ENCODE measurements at places on chromosomes 5 and 9. TPM values are rescaled to one million over a fixed set of nuclear protein-coding genes. Genes with fewer than 3 reads are reported as not detected.

DNA sequence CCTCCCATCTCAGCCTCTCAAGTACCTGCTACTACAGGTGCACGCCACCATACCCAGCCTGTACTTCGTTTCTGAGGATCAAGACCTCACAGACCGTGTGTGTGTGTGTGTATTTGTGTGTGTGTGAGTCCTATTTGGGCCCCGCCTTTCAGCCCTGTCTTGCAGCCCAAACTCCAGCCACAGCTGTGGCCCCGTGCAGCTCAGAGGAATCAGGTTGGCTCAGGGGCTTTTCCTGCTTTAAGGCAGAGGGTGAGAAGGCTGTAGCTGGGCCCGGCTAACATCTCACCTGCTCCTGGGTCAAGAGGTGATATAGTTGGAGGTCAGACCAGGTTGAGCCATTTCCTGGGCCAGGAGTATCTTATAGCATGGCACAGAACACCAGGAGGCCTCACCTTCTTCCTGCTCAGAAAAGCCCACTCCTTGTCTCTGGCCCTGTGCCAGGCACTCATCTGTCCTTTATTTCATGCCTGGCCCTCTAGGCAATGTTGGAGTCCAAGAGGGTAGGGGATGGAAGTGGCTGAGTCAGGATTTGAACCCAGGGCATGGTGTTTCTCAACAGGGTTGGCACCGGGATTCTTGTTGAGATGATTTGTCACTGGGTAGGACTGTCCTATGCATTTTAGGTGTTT, 1.6 kb upstream of the PHYKPL start:
- H3K27ac ChIP-seq, result no peak overlapping the region
- peaks cover 52% of the 10 kb centered on the region for H3K4me1 ChIP-seq
- H3K4me3 ChIP-seq, result no peak overlapping the region
- no peaks in the 10 kb centered on the region for H3K27me3 ChIP-seq
- H3K36me3 ChIP-seq, result no peaks in the 10 kb centered on the region

DNA sequence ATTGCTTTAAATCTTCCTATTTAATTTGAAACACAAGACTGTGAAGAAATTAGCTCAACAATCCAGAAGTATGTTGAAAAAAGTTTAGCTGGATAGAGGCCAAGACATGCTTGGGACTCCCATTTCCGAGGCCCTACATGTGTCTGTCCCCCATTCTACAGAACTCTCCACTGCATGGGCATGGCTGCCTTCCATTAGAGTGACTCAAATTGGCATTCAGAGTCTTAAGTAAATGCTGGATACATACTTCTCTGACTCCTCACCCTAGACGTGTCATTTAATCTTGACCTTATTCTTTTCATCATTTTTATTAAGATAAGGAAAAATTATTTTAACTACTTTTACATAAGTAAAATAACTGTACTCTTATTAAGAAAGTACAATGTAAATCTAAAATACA, 530.4 kb upstream of the CDH9 start:
- DNase-seq, result no peak
- no peaks in the 10 kb centered on the region for H3K4me1 ChIP-seq
- H3K4me3 ChIP-seq, result no peak overlapping the region
- no peaks in the 10 kb centered on the region for H3K27me3 ChIP-seq

GRCh38 chr5:111197523-111197922, 26.7 kb upstream of the CAMK4 start:
- no peaks in the 10 kb centered on the region for H3K36me3 ChIP-seq
- H3K27ac ChIP-seq, result no peak overlapping the region
- no peak overlapping the region for H3K4me3 ChIP-seq
- H3K4me1 ChIP-seq, result no peaks in the 10 kb centered on the region

- no peaks in the 10 kb centered on the region for H3K27me3 ChIP-seq
- no peaks in the 10 kb centered on the region for H3K4me1 ChIP-seq
- H3K36me3 ChIP-seq, result no peaks in the 10 kb centered on the region
- H3K4me3 ChIP-seq, result no peak overlapping the region
- DNase-seq, result no peak
- no peak overlapping the region for H3K27ac ChIP-seq
Measured at GRCh38 chr5:35835796-35836742, 20.6 kb upstream of the IL7R start.

DNA sequence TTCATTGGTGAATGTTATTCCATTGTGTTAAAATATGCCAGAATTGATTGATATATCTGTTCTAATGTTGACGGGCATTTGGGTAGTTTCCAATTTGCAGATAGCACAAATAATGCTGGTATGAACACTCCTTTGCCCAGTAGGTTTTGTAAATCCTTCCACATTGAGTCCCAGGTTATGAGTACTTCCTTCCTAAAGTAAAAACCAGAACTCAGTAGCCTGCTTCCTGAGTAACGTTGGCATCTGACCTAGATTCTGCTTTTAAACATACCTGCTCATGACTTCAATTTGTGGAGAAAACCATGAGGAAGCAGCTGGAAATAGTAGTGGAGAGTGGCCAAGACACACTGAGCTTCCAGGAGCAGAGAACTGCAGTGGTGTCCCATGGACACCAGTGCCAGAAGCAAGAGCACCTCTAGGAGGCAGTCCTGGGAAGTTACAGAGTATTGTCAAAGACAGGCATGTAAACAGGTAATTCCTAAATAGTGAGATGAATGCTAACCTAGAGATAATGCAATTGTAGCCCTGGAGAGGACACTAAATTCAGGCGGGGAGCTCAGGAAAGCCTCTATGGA, 24.3 kb upstream of the RASGRF2 start:
- no peaks in the 10 kb centered on the region for H3K36me3 ChIP-seq
- no peaks in the 10 kb centered on the region for H3K27me3 ChIP-seq
- no peaks in the 10 kb centered on the region for H3K4me1 ChIP-seq
- H3K4me3 ChIP-seq, result no peak overlapping the region
- DNase-seq, result no peak
- H3K27ac ChIP-seq, result no peak overlapping the region

- H3K27me3 ChIP-seq, result no peaks in the 10 kb centered on the region
- peak; percentile 33 for DNase-seq
- no peak overlapping the region for H3K4me3 ChIP-seq
- peak overlapping the region; percentile 62 for H3K27ac ChIP-seq
- H3K36me3 ChIP-seq, result no peaks in the 10 kb centered on the region
Measured at GRCh38 chr5:92641031-92641962, 939.7 kb downstream of the NR2F1-AS1 start.

GRCh38 chr5:54624805-54625568, 107.4 kb downstream of the SNX18 start:
- H3K27ac ChIP-seq, result no peak overlapping the region
- H3K4me3 ChIP-seq, result no peak overlapping the region
- peaks cover 7% of the 10 kb centered on the region for H3K4me1 ChIP-seq
- no peaks in the 10 kb centered on the region for H3K27me3 ChIP-seq
- H3K36me3 ChIP-seq, result no peaks in the 10 kb centered on the region
- no peak for DNase-seq

DNA sequence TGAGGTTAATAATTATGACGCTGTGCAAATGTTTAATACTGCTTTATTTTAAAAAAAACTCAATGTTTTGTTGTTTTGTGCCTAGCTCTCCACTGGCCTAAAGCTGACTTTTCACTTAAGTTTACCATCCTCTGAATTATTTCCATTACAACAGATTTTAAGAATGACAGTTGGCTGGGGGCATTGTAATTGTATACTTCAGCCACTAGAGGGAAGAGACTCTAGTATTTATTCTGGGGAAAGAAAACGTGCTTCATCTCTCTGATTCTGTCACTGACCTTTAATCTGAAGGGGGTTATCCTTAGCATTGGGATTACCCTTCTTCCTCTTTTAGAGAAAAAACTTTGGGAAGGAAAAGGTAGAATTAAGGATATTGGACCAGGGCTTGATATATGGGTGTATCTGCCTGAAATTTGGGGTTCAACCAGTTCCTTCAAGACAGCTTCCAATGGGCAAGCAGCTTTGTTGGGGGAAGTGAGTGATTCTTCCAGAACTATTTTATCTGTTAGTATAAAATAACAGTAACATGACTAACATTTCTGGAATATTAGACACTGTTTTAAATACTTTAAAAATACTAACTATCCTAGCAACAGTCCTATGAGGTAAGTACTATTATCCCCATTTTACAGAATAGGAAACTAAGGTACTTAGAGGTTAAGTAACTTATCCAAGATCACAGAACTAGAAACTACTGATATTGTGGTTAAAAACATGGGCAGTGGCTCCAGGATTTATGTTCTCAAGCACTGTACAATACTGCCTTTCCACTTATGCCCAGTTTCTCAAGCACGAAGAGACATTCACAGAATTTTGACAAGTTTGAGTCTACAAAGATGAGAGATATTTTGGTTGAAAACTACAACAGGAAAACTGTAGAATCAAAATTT, 208.4 kb downstream of the CD180 start:
- no peaks in the 10 kb centered on the region for H3K27me3 ChIP-seq
- H3K36me3 ChIP-seq, result no peaks in the 10 kb centered on the region
- no peak overlapping the region for H3K27ac ChIP-seq

DNA sequence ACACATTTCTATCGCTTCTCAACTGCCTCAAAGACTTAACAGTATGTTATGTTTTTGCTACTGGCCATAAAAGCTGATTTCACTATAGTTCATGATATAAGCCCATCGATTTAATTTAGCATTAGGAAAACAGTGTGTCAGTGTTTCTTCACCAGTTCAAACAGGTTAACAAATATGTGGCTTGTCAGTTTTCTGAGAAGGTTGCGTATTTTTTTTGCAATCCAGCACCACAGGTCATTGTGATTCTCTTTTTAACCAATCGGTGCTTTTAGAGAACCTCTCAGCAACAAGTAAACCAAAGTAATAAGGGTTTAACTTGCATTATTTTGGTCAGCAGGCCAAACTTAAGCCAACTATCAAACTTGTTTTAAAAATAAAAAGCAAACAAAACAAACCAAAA, 409.6 kb downstream of the NFIB start:
- H3K27me3 ChIP-seq, result no peaks in the 10 kb centered on the region
- no peaks in the 10 kb centered on the region for H3K36me3 ChIP-seq
- no peaks in the 10 kb centered on the region for H3K4me1 ChIP-seq
- no peak overlapping the region for H3K4me3 ChIP-seq
- no peak overlapping the region for H3K27ac ChIP-seq
- DNase-seq, result no peak

DNA sequence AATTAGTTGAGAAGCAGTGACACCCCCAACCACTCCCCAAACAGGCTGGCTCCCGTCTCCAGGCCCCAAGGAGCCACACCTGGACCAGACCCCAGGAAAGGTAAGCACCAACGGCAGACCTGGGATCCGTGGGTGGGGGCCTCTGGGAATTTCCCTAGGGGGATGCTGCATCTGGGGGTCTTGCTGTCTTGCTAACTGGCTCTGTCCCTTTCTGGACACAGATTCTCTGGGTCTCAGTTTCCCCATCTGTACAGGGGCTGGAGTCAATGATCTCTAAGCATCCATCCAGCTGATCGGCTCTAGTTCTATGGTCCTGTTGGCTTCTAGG, 27.9 kb upstream of the IL17B start:
- H3K4me1 ChIP-seq, result no peaks in the 10 kb centered on the region
- no peak overlapping the region for H3K4me3 ChIP-seq
- no peaks in the 10 kb centered on the region for H3K27me3 ChIP-seq
- no peaks in the 10 kb centered on the region for H3K36me3 ChIP-seq
- DNase-seq, result no peak

DNA sequence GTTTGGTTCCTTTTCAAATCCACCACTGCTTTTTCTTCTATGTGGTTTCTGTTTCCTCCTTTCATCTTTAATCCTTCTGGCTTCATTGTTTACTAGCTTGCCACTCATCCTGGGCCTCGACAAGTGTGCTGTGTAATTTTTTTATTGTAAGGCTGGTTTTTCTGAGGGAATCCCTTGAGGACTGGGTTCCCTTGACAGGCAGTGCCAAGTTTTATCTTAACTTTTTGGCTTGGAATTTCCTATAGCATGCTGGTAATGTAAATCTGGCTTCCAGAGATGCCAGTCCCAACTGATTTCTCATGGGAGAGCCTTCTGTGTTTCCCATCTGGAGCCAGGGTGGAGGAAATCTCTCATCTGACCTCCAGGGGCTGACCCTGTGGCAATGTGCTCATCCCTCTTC, 184.7 kb downstream of the ROR2 start:
- no peaks in the 10 kb centered on the region for H3K27me3 ChIP-seq
- H3K27ac ChIP-seq, result no peak overlapping the region
- no peaks in the 10 kb centered on the region for H3K36me3 ChIP-seq
- H3K4me3 ChIP-seq, result no peak overlapping the region
- DNase-seq, result no peak
- no peaks in the 10 kb centered on the region for H3K4me1 ChIP-seq

- no peak for DNase-seq
- H3K4me1 ChIP-seq, result no peaks in the 10 kb centered on the region
- no peaks in the 10 kb centered on the region for H3K27me3 ChIP-seq
- H3K27ac ChIP-seq, result no peak overlapping the region
- no peaks in the 10 kb centered on the region for H3K36me3 ChIP-seq
Measured at GRCh38 chr9:85541876-85542275, 199.9 kb downstream of the AGTPBP1 start.

DNA sequence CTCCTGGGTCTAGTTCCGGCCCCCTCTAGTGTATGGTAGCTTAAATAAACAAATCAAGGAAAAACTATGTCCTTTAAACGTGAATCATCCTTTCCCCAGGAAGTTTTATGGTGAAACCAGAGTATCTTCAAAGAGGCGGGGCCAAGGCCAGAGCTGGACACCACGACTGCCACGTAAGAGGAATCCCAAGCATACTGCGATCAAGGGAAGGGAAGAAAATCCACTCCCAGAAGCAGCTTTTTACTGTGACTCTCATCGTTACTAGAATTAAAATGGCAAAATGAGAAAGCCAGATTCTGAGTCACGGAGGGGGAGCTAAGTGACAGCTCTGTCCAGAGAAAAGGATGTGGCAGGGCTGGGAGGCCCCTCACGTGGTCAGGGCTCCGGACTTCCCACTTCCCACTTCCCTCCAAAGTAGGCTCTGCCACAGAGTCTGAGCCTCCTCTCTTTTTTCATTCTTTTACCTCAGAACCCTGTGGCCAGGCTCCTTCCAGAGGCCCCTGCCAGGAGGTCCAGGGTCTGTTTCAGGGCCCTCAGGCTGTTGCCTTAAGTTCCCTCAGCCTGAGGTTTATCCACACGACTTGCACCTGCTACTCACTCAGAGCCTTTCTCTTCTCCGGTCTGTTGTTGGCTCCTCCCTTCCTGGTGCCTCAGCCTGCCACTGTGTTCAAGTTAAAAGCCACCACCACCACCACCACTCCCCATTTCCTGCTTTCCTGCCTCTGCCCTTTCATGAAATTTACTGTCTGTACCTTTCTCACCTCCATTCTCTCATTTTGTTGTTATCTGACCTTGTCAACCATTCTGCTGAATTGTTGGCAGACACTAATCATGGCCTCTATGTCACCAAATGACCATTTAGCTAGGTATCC, 1.4 kb upstream of the GLRX start:
- no peak overlapping the region for H3K4me3 ChIP-seq
- no peaks in the 10 kb centered on the region for H3K27me3 ChIP-seq
- H3K27ac ChIP-seq, result no peak overlapping the region
- H3K4me1 ChIP-seq, result peaks cover 22% of the 10 kb centered on the region
- H3K36me3 ChIP-seq, result no peaks in the 10 kb centered on the region
- peak; percentile 29 for DNase-seq

GRCh38 chr9:114483499-114483898, 21.8 kb downstream of the WHRN start:
- DNase-seq, result no peak
- no peak overlapping the region for H3K27ac ChIP-seq
- peaks cover 5% of the 10 kb centered on the region for H3K4me1 ChIP-seq

Gene ORM2
- not detected for total RNA-seq

Gene PCDHGA8
- 10.2 TPM for total RNA-seq

Gene PRRX2
- 1.0 TPM for total RNA-seq

Gene SOX30
- total RNA-seq, result not detected

Gene SPATA31E1
- total RNA-seq, result not detected

Gene EGFL7
- 47.0 TPM for total RNA-seq
